ENCODE measurements at places on chromosomes 5 and 9.

- DNase-seq, result no peak
Observed at GRCh38 chr5:131473731-131474130, 161.3 kb downstream of the RAPGEF6 start.

- DNase-seq, result no peak
Observed at GRCh38 chr5:104265531-104266140, 703.0 kb upstream of the NUDT12 start.

DNA sequence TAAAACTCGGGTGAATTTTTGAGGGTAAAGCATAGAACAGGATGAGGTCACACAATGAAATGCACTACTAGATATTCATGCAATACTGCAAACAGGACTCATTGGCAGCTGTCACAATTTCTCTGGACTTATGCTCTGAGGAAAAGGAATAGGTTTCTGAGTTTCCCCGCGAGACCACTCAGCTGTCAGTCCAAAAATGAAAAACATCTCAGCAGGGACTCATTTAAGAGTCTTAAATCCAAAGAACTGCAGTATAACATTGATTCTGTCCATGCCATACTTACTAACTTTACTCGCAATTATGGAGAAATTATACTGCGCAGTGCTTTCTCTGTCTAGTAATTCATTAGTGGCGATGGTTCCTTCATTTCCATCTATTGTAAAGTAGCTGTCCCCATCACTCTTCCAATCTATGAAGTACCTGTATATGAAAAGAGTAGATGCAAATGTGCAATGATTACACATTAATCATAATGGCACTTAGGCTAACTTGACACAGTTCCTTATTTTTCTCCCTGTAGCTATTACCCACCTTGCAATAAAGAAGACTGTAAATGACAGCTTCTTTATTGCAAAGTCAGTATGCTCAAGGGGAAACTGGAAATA is 1070.0 kb downstream of the CDH12 start:
- no peak for DNase-seq

DNA sequence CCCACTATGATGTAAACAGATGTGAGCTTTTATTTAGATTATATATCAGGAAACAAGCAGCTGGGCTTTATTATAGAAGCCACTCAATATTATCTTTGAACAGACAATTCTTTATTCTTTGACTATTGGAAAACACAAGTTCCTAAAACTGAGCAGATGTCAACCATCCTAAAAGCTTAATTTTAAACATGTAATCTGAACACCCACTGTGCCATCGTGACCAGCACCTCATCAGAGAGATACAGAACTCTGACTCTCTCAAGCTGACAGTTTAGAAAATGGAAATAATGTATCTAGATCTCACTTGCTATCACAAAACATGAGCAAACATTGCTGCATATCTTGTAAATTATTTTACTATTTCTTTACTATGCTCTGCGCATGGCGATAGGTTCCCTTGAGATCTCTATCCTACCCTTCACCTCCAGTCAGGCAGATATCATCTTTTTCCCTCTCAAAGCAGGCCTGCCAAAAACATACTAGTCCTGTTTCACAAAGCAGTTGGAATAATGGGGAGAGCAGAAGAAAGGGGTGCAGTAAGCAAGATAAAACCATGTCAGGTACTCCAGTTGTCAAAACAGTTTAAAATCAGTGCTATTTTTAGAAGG is 151.0 kb downstream of the KIAA0825 start:
- no peak for DNase-seq
